MCF 10A (cell line): ENCODE measurements at places on chromosomes 5 and 9. TPM values are rescaled to one million over a fixed set of nuclear protein-coding genes. Genes with fewer than 3 reads are reported as not detected.

- H3K27me3 ChIP-seq, result peaks cover 54% of the 10 kb centered on the region
- no peak overlapping the region for H3K4me3 ChIP-seq
- DNase-seq, result no peak
- H3K36me3 ChIP-seq, result no peaks in the 10 kb centered on the region
These were observed 656.1 kb upstream of the RORB start for GRCh38 chr9:73841018-73841417.

GRCh38 chr5:95471487-95471886 is 80.3 kb downstream of the FAM81B start:
- no peaks in the 10 kb centered on the region for H3K27me3 ChIP-seq
- peaks cover 6% of the 10 kb centered on the region for H3K36me3 ChIP-seq
- no peak overlapping the region for H3K4me3 ChIP-seq
- peaks cover 9% of the 10 kb centered on the region for H3K4me1 ChIP-seq

GRCh38 chr5:7991125-7991821 is 122.3 kb downstream of the MTRR start:
- DNase-seq, result peak; percentile 2
- no peak overlapping the region for H3K4me3 ChIP-seq
- no peaks in the 10 kb centered on the region for H3K4me1 ChIP-seq

Gene ZNF366
- total RNA-seq, result not detected in 2 replicates

DNA sequence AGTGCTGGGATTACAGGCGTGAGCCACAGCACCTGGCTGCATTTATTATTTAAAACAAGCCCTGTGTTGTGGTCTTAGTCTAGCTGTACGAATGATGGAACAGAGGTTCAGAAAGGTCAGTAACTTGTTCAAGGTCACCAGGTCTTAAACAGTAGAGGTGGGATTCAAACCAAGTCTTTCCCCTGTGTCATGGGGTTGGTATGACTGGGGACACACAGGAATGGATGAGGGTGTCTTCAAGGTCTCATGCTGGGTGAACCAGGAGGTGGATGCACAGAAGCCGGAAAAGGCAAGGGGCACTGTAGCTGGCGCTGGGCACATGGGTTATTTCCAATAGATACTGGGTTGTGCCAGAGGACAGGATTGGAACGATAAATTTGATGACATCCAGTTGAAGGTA is 32.2 kb upstream of the TJP2 start:
- DNase-seq, result no peak
- H3K27ac ChIP-seq, result no peak overlapping the region
- H3K36me3 ChIP-seq, result peaks cover 15% of the 10 kb centered on the region
- H3K27me3 ChIP-seq, result no peaks in the 10 kb centered on the region

Gene NEURL1B
- 4.8 and 7.6 TPM in 2 replicates for total RNA-seq

GRCh38 chr9:80242022-80242421 is 670.3 kb downstream of the TLE4 start:
- no peak overlapping the region for H3K4me3 ChIP-seq
- peak; percentile 39 for DNase-seq
- H3K36me3 ChIP-seq, result no peaks in the 10 kb centered on the region
- H3K27me3 ChIP-seq, result no peaks in the 10 kb centered on the region
- H3K27ac ChIP-seq, result no peak overlapping the region

DNA sequence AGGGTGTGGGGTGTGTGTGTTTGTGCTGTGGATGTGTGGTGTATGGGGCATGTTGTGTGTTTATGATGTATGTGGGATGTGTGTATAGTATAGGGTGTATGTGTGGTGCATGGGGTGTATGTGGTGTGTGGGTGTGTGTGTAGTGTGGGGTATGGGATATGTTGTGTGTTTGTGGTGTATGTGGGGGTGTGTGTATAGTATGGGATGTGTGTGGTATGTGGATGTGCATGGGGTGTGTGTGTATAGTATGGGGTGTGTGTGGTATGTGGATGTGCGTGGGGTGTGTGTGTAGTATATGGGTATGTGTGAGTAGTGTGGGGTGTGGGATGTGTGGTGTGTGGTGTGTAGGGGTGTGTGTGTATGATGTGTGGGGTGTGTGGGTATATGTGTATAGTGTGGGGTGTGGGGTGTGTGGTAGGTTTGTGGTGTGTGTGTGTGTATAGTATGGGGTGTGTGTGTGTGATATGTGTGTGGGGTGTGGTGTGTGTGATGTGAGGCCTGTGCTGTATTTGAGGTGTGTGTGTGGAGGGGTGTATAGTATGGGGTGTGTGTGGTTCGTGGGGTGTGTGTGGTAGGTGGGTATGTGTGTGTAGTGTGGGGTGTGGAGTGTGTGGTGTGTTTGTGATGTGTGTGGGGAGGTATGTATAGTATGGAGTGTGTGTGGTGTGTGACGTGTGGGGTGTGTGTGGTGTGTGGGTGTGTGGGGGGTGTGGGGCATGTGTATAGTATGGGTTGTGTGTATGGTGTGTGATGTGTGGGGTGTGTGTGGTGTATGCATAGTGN is 10.5 kb downstream of the ECSCR start:
- H3K4me3 ChIP-seq, result no peak overlapping the region
- DNase-seq, result no peak
- H3K27me3 ChIP-seq, result no peaks in the 10 kb centered on the region
- H3K4me1 ChIP-seq, result peaks cover 6% of the 10 kb centered on the region
- no peaks in the 10 kb centered on the region for H3K36me3 ChIP-seq
